Ureter (tissue), 1 donor: ENCODE measurements at places on chromosomes 3 and 15.

- DNase-seq, result no peak
Measured at GRCh38 chr3:175453361-175453760, 594.2 kb downstream of the NAALADL2 start.

- DNase-seq, result no peak
Measured at GRCh38 chr3:150097588-150097890, 126.8 kb upstream of the PFN2 start.

DNA sequence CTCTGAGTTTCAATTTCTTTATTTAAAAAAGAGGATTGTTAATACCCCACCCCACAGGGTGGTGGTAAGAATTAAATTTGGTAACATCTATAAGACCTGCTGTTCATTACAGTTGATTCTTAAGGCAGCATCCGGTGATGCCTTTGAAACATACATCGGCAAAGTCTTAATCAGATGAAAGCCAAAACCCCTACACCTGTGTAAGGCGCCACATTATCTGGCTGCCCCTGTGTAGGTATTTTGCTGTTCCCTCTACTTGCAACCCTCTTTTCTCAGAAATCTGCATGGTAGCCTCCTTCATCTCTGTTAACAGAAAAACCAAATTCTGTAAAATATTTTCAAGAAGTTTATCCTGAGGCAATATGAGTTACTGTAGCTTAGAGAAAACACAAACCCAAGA, 90.0 kb downstream of the ST6GAL1 start:
- no peak for DNase-seq

GRCh38 chr15:72994534-72995177, 57.6 kb upstream of the NEO1 start:
- DNase-seq, result no peak

DNA sequence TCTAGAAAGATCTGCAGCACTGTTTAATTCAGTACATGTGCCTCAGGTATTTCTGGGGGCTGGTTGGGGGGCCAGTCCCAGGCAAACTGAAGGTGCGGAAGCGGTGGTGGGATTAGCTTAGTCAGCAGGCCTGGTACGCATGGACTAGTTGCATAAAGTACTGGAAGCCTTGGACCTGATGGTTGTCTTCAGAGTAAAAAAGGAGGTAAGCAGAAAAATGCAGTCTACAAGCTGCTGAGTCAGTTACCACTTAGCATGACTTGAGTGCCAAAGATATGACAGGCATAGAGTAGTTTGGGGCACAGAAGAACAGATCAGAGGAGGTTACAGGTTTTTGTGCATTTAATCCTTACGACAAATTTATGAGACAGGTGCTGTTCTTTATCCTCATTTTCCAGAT, 19.9 kb upstream of the GOLGA8J start:
- no peak for DNase-seq

DNA sequence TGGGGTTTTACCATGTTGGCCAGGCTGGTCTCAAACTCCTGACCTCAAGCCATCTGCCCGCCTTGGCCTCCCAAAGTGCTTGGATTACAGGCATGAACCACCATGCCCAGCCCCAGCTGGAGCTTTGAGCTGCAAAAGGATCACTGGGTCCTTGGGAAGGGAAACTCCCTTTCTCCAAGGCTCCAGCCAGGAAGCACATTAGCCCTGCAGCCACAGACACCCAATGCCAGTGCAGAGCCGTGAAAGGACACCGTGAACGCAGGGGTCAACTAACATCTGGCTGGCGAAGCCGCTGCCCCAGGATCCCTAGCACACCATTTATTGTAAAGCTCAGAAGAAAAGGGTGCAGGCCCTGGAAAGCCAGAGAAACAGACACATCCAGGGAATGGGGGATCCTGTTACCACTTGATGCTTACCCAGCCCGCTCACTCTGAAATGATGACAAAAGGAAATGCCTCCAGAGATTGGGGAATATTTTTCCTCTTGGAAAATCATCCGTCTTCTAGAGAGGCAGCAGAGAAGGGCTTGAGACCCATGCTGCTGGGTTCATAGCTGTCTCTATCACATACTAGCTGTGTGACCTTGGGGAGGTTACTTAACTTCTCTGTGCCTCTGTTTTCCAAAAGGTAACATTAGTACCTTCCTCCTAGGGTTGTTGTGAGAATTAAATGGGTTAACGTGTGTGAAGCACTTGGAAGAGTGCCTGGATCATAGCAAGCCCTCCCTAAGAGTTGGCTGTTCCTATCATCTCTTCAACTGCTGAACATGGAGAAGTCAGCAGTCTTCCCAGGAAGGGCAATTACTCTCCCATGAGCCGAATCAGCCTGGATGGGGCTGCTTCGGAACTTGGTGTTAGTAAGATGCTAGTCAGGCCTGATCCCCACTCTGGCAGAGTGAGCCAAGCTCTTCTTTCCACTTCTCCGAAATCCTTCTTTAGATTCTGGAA, 40.8 kb downstream of the LMCD1 start:
- DNase-seq, result no peak

GRCh38 chr15:23853286-23853685, 166.2 kb upstream of the NDN start:
- DNase-seq, result no peak

DNA sequence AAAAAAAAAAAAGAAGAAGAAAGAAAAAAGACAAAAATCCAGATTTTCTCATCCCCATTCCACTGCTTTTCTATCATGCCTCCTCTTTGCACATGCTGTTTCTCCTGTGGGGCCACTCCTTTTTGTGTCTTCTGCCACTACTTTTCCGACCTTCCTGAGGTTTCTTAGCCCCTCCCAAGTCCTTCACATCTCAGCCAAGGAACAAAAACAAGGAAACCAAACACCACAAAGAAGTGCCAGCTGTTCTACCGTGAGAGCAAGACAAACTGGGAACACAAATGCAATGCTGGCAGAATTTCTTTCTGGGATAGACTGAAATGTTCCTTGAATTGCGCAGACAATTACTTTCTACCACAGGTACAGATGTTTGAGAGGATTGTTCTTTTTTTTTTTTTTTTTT, 83.2 kb downstream of the MB21D2 start:
- no peak for DNase-seq

DNA sequence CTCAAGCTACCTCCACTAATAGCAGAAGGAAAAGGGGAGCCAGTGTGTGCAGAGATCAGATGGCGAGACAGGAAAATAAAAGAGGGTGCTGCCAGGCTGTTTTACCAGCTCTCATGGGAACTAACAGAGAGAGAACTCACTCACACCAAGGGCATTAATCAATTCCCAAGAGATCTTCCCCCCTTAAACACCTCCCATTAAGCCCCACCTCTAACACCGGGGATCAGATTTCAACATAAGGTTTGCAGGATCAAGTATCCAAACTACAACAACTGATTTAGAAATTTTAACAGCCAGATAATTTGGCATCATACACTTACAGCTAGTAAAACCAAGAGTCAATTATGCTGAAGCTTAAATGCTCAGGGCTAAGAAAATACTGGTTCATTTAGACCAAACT, 18.9 kb downstream of the CD200 start:
- DNase-seq, result no peak

DNA sequence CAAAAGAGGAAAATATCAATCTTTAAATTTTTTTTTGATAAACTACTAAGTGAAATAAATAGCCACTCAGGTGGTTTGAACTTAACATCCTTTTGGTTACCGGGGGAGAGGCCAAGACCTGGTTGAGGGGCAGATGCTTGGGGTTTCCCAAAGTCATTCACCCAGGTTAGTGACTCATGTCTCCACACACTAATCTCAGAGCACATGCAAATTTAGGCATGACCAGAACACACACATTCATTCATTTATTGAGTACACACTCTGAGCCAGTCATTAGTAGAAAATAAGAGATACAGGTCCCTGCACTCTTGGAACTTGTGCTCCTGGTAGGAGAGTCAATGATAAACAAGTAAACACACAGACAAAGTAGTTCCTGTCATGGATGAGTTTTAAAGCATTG, 7.3 kb downstream of the ILDR1 start:
- DNase-seq, result no peak

- no peak for DNase-seq
Measured at GRCh38 chr3:138381413-138381901, 33.1 kb downstream of the MRAS start.

DNA sequence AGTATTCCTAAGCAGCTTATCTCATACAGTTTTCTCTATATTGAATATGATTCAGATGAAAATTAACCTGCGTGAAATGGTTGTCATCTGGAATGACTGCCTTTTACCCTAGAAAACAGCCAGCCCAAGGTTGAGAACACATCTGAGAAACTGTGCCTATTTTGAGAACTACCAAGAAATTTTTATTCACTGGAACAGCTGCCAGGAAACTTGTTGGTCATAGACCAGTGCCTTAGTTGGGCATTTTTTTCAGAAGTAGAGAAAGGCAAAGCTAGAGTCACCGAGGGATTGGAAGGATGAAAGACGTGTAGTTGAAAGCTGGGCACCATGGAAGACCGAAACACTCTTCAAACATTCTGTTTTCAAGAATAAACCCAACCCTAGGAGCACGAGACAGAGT, 277.1 kb downstream of the LPP start:
- DNase-seq, result no peak

- DNase-seq, result peak; percentile 91
Measured at GRCh38 chr15:37100109-37100965, at the start of gene MEIS2. Gene MEIS2, minus strand, starts transcription at chr15:37100549. Its CDS starts 1,083 bp downstream, at chr15:37099466.

DNA sequence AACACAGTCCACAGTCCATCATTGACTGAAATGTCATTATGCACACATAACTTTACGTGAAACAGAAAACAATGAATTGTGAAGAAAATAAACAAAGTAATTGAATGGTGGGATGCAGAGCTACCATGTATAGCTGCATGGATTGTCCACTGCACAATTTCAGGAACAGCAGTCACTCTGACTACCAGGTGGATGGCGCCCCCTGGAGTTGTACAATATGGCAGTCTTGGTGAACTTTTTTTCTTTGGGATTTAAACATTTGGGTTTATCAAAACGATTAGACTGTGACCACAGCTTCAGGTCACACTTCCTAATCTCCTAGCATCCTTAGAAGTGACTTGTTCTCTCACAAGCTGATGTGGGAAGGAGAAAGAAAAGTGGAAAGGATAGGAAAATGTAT, 48.9 kb upstream of the TCF12 start:
- no peak for DNase-seq

GRCh38 chr3:43255662-43256061, 30.7 kb upstream of the SNRK start:
- DNase-seq, result no peak

GRCh38 chr15:33742306-33742705, 226.0 kb upstream of the CHRM5 start:
- DNase-seq, result no peak

DNA sequence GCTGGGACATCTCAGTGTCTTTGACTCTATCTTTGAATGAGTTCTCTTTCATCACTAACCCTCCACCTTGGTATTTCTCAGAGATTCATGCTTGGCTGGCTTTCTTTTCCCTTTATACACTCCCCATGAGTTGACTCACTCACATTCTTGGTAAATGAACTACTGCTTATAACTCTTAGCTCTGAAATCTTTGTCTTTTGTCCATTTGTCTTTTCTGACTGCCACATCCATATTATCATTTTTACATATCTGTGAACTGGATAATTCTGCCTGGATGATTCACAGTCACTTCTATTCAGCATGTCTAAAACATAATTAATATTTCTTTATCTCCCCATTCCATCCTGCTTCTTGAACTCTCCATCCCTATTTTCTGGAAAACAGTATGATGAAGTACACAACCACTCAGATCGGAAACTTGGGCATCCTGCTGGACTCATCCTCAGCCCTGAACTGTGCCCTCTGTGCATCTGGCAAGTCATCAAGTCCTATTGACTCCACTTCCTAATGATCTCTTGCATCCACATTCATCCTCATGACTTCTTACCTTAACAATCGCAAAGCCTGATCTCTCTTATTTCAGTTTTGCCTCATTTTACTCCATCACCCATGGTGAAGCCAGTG, 66.9 kb downstream of the KCNAB1 start:
- DNase-seq, result no peak

DNA sequence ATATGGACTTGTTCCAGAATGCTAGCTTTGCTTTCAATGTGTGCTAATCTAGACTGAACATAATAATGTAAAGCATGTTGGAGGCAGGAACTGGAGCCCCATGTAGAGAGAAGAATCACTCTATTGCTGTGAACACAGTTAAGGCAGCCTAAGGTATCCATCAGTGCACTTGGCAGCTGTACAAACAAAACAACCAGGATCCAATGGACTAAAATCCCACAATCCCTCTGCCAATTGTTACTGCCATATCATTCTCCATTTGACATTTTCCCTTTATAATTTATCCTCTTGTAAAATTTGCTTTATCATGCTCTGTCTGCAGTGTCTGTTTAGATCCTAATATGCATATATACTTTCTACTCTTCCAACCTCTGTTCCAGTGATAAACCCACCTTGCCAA, 756.8 kb upstream of the LMCD1 start:
- DNase-seq, result no peak

GRCh38 chr15:62823561-62823960, 219.0 kb upstream of the TPM1 start:
- no peak for DNase-seq

DNA sequence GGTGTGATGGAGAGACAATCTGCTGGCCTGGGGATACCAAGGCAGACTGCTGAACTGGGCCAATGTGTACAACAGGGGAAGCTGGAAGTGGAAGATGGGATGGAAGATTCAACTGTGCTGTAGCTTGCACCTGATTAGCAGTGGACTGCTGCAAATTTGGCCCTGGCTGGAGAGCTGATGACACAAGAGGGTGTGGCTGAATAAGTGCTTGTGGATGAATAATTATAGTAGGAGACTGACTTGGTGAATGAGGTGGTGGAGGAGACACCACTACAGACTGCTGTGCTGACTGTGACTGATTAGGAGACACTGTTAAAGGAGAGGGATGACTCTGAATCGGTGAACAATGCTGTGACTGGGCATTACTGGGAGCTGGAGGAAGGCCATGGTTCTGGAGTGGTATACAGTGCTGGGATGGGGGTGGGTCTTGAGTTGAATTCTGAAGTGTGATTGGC, 52.5 kb downstream of the PHC3 start:
- no peak for DNase-seq
